ENCODE measurements at places on chromosomes 11 and 22.

DNA sequence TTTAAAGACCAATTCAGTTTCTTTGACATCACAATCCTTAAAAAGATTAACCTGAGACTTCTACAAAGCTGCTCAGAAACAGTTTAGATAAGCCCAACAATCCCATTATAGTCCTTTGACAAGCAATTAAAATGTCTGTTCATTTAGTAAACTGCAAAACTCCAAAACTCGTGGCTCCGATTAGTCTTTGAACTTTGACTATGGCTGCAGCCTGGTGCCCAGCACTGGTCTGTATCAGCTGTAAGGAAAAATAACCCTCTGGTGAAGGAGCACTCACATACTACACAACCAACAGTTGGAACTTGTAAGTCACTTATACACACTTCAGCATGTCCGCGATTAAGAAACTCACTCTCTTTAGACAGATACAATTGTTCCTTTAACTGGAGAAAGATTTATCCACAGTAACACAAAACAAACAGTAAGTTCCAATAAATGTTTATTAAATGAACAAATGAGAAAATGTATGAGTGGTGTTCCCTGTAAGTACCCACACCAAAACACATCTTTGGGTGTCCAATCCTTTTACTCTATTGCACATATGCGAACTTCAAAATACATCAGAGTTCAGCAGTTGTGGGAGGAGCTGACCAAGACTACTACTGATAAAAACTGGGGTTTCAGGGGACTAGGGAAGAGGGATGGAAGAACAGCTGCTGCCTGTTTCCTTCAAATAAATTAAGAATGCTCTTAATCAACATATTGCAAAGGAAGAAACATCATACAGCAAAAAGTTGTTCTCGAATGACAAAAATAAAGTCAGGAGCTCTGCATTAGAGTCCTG lies 36.4 kb downstream of the PITPNB start:
- DNase-seq: no peak

GRCh38 chr11:28631148-28631547 lies 523.0 kb downstream of the METTL15 start:
- no peak for DNase-seq

- peak; percentile 96 for DNase-seq
Measured at GRCh38 chr22:37244114-37244921, at the start of gene RAC2. Gene RAC2 (minus strand): TSS chr22:37244269. CDS start chr22:37244148, 121 bp downstream.

DNA sequence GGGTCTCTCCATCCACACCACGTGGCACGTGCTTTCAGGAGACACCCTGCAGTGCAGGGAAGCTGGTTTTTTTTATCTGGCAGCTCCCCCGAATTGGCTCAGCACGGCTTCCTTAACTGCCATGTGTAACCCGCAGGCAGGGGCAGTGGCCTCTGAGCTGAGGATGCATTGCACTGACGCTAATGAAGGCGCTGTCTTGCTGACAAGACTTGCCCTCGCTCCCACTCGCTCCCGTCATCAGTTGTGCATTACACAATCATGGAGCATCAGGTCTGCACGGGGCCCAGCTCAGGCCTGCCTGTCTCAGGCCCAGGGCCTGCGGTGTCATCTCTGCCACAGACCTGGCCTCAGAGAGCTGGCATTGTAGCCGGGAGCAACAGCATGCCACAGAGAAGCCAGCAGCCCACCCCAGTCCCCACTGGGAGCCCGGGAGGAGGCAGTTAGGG lies 95.9 kb downstream of the ARHGAP8 start:
- no peak for DNase-seq

DNA sequence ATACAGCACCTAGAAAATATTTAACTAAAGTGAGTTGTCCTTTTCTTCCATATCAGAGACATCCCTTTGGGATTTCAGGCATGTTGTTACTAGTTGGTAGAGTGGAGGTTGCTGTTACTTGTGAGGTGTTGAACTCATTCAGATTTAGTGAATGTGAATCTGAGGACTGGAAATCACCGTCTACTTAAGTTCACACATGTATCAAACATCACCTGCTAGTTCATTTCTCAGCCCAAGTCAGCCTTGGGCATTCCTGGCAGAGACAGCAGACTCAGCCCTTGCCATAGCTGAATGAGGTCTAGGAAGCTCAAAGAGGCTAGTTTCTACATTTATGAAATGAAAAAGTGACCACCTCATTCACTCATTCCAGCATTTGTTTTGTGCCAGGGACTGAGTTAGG lies 9.7 kb downstream of the KDELR3 start:
- DNase-seq: no peak

- no peak for DNase-seq
Measured at GRCh38 chr11:125561924-125562323, 7.4 kb upstream of the EI24 start.

DNA sequence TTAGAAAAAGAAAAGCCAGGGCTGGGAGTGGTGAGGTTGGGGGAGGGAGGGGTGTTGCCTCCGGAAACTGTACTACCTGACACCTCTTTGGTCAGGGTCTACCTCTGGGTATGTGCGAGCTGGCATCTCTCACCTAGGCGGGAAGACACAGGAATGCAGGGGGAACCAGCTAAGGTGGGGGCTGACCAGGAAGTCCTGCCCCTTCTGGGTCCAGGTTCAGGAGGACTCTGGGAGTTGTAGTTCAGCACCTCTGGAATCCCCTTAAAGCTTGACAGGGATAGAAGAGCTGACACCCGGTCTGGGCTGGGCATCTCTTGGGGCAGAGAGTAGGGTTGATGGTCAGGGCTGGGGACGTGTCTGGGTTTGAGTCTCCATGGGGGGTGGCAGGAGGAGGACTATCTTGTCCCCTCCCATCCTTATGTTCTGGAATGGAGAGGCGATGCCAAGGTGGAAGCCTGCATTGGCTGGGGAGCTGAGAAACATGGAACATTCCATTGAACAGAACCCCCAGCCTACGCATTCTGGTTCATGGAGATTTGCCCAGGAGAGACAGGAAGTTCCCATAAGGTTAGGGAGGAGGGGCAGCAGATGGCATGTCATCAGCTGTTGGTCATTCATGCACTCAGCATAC lies 2.1 kb upstream of the KIAA1671 start:
- DNase-seq: no peak

DNA sequence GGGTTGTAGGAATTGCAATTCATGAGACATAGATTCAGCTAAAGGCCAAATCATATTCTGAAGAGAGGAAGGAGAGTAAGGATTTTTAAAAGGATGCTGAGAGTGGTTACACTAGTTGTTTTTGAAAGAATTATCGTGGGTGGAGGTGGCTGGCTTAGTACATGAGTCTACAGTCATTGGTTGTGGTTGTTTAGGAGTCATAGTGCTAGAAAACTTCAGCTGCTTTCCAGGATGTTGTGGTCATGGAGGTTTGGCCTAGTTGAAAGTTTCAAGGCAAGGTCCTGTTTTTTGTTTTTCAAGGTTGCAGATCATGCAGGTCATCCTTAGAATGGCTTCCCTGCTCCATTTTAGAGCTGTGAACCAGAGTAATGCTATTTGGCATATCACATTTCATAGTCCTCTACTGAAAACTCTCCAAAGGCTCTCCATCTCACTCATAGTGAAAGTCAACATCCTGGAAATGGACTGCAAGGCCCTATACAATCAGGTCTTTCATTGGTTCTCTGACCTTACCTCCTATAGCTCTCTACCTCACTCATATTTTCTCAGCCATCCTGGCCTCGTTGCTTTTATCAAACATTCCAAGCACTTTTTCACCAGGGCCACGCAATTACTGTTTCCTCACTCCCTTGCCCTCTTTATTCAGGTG lies 26.1 kb upstream of the ZBTB44 start:
- DNase-seq: no peak

DNA sequence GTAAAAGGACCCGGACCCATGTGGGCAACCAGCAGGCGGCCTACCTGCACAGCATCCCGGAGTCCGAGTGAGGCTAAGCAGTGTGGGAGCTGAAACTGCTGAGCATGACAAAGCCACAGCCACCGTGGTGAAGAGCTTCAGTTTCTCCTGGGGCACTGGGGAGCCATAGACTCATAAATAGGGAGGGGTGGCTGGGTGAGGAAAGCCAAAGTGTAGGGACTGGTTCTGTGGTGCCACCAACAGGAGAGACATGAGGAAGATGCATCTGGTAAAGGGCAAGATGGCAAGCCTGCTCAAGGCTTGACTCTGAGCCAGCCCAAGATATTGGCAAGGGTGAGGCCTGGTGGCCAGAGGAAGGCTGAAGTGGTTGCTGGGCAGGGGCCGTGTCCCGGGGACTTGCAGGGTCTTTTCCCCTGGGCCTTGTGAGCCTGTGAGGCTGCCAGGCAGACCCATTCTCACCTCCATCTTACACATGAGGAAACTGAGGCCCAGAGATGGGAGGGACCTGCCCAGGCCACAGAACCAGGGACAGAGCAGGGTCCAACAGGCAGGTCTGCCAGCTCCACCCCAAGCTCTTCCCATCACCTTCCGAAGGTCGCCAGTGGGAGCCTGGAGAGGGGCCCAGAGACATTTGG lies 30.4 kb downstream of the CYTH4 start:
- DNase-seq: peak; percentile 42

GRCh38 chr22:44592126-44592823 lies 94.2 kb upstream of the RTL6 start:
- no peak for DNase-seq

DNA sequence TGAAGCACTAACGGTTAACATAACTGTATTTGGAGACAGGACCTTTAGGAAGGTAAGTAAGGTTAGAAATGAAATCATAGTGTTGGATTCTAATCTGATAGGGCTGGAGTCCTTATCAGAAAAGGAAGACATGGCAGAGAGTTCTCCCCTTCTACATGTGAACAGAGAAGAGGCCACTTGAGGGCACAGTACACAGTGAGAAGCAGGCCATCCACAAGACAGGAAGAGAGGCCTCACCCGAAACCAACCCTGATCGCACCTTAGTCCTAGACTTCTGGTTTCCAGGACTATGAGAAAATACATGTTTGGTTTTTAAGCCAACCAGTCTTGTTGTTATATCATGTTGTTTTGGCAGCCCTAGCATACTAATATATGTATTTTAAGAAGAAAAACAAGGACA lies 170.0 kb downstream of the LRRC4C start:
- no peak for DNase-seq

GRCh38 chr11:115151010-115151409 lies 353.2 kb downstream of the CADM1 start:
- no peak for DNase-seq

- no peak for DNase-seq
Measured at GRCh38 chr22:23542933-23543332, 37.2 kb downstream of the IGLL1 start.
